ENCODE measurements at places on chromosomes 1 and 21. TPM values are rescaled to one million over a fixed set of nuclear protein-coding genes. Genes with fewer than 3 reads are reported as not detected.

Gene OR1C1
- total RNA-seq = not detected

Gene AMY1C
- total RNA-seq = not detected

Gene TFF3
- total RNA-seq = not detected

Gene FCRL1
- total RNA-seq = not detected

Gene MX2
- 5.3 TPM for total RNA-seq

Gene ATP1A4
- total RNA-seq = not detected

Gene CFHR5
- total RNA-seq = not detected

Gene DIO1
- total RNA-seq = not detected

Gene CFHR2
- not detected for total RNA-seq

Gene ELF3
- total RNA-seq = 2.3 TPM

Gene S100A2
- total RNA-seq = 1.4 TPM

Gene CD244
- total RNA-seq = not detected

Gene ZBTB40
- 10.1 TPM for total RNA-seq

Gene IL19
- not detected for total RNA-seq

Gene RASSF5
- 2.4 TPM for total RNA-seq

Gene DRAXIN
- total RNA-seq = 1.2 TPM

Gene SCYL3
- total RNA-seq = 11.6 TPM

Gene CATSPERE
- 0.30 TPM for total RNA-seq

Gene KCNT2
- 4.8 TPM for total RNA-seq

Gene RAP1GAP
- 0.89 TPM for total RNA-seq

Gene CHI3L1
- 339 TPM for total RNA-seq

Gene ZC3H12A
- total RNA-seq = 35.3 TPM

Gene CBR1
- total RNA-seq = 74.5 TPM

Gene SERTAD4
- total RNA-seq = 0.78 TPM

Gene CELA2B
- total RNA-seq = not detected

Gene SLAMF8
- not detected for total RNA-seq

Gene SH2D2A
- not detected for total RNA-seq

Gene OR10Z1
- total RNA-seq = not detected

Gene BMP8B
- total RNA-seq = not detected

Gene PCP4L1
- not detected for total RNA-seq

Gene APOBEC4
- not detected for total RNA-seq

Gene LCE3E
- total RNA-seq = not detected

Gene PGBD5
- not detected for total RNA-seq

Gene RAB13
- 86.1 TPM for total RNA-seq

Gene CENPF
- total RNA-seq = 40.5 TPM

Gene OR2L13
- not detected for total RNA-seq

Gene GJC2
- total RNA-seq = 2.1 TPM

Gene EXTL2
- 53.7 TPM for total RNA-seq

Gene REN
- total RNA-seq = not detected

Gene CYP4B1
- not detected for total RNA-seq

Gene SLC25A34
- 0.69 TPM for total RNA-seq

Gene CD164L2
- total RNA-seq = not detected

Gene PCAT6
- 0.89 TPM for total RNA-seq

Gene PIGR
- not detected for total RNA-seq

Gene MIXL1
- not detected for total RNA-seq

Gene DYNLT4
- not detected for total RNA-seq

Gene FGR
- not detected for total RNA-seq

Gene KIF21B
- total RNA-seq = 0.59 TPM

Gene OR2G6
- total RNA-seq = not detected

Gene PDC
- not detected for total RNA-seq

Gene CNR2
- total RNA-seq = not detected

Gene SLC5A9
- total RNA-seq = not detected

Gene LCE1D
- not detected for total RNA-seq

Gene GIPC2
- total RNA-seq = 1.2 TPM

Gene GBP5
- not detected for total RNA-seq
